GOT3 (cell line): ENCODE measurements at places on chromosomes 16 and 17.

GRCh38 chr16:61544165-61544564 is 492.1 kb downstream of the CDH8 start:
- DNase-seq, result no peak

- no peak for DNase-seq
Measured at GRCh38 chr17:57136355-57136754, 51.3 kb downstream of the AKAP1 start.

- no peak for DNase-seq
Measured at GRCh38 chr16:23833960-23834685, 1.7 kb upstream of the PRKCB start.

GRCh38 chr17:71024172-71024571 is 854.8 kb downstream of the KCNJ2 start:
- no peak for DNase-seq

GRCh38 chr17:59502800-59503199 is 62.6 kb upstream of the DHX40 start:
- DNase-seq, result no peak

- no peak for DNase-seq
Measured at GRCh38 chr16:81841722-81842121, 62.6 kb downstream of the PLCG2 start.

- DNase-seq, result no peak
Measured at GRCh38 chr17:37494971-37495370, 5.3 kb downstream of the DUSP14 start.

DNA sequence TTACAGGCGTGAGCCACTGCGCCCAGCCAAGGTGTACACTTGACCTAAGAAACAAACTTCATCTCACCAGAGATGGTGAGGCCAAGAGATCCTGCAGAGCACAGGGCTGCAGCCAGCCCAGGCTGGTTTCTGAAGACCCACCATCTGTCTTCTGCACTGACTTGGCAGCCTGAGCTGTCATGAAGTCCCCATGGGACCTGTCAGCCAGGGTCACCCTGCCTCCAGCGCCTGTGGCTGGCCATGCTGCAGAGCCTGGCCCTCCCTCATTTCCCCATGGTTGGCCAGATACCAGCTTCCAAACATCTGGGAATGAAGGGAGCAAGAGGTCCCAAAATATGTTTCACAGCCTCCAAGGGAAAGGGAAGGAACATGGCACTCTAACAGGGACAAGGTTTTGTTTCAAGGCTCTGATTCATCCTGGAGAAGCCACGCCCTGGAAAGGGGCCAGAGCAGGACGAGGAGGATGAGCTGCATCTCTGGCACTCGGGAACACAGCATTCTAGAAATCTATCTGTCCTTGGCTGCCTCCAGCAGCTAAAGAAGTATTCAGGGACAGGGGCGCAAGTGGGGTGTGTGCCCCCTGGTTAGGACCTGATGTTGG is 45.3 kb downstream of the DDX19A start:
- no peak for DNase-seq

- DNase-seq, result no peak
Measured at GRCh38 chr16:57178793-57179212, 7.0 kb downstream of the PSME3IP1 start.

GRCh38 chr16:51816929-51817328 is 665.9 kb upstream of the SALL1 start:
- no peak for DNase-seq

DNA sequence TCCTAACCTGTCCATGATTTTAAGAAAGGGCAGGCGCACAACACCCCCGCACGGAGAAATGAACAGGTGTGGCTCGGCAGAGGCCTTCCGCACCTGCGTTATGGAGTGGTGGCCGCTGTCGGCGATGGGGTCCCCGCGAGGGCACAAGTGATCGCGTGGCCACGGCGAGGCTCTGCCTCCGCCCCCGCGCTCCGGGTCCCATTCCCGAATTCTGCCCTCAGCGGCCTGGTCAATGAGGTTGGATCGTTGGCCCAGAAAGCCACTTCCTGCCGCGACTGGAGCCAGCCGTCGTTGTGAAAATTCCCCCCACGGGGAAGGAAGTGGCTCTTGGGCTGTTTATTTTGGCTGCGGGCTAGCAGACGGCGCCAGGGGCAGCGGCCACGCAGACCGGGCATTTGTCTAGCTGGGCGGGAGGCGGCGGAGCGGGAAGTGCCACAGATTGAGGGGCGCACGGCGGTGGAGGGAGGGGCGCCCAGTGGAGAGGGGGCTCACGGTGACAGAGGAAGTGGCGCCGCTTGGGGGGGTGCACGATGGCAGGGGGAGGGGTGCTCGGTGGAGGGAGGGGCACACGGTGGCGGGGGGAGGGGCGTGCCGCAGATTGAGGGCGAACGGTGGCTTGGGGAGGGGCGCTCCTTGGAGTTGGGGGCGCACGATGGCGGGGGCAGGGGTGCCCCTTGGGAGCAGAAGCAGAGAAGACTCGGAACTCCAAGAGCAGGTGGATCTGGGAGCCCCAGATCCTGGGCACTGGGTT is 25.0 kb downstream of the MRC2 start:
- peak; percentile 13 for DNase-seq

DNA sequence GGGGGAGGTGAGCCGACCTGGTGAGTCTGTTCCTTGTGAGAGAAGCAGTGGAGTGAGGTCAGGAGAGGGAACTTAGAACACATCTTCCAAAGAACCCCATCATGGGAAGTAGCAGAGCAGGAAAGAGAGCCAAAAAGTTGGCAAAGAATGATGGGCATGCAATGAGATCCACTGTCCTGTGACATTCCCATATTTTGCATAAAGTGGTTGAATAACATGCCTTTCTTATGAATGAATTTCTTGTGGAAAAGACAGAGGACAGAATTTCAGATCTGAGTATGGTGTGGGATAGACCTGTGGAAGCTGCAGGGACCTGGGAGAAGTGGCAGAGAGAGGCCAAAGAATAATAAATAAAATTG is 41.3 kb downstream of the TMEM100 start:
- no peak for DNase-seq

- DNase-seq, result no peak
Measured at GRCh38 chr17:73282629-73283028, 20.9 kb upstream of the CPSF4L start.

- DNase-seq, result no peak
Measured at GRCh38 chr17:57544834-57545463, 200.2 kb downstream of the CCDC182 start.

- no peak for DNase-seq
Measured at GRCh38 chr16:87056551-87056950, 260.6 kb downstream of the C16orf95 start.

DNA sequence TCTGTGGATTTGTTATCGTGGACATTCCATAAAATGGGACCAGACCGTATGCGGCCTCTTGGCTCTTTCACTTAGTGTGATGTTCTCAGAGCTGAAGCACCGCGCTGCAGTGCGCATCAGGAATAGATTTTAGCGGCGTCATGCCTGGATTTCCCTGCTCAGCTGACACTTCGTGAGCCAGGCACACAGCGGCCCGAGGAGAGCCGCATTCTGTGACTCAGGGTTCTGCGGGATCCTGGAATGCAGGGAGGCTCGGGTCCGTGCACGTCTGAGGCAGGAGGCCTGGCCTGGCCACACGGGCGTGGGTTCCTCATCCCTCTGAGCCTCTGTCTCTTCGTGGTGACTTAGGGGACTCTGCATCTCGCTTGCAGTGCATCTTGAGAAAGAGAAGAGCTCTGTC is 13.4 kb downstream of the CBFA2T3 start:
- DNase-seq, result no peak

- no peak for DNase-seq
Measured at GRCh38 chr16:56931271-56931891, 561 bp upstream of the HERPUD1 start.

DNA sequence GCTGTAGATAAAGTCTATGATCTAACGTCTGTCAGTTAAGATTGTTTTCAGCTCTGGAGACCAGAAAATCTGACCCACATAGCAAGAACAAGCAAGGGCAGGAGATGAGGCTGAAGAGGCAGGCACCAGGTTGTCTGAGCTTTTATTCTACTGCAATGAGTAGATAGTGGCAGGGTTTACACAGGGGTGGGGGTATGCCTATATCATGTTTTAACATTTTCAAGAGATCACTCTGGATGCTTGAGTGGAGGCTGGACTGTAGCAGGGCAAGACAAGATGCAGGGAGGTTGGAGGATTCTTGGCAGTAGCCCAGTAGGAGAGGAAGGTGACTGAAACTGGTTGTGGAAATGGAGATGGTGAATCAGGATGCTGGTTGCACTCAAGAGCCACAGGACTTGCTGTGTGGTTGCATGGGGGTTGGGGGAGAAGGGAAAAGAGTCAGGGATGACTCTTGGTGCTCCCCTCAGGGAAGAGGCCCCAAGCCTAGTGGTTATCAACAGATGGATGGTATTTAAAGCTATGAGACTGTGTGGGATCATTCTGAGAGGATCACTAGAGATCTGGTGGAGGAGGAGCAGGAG is 143.1 kb upstream of the KCNJ18 start:
- DNase-seq, result no peak

DNA sequence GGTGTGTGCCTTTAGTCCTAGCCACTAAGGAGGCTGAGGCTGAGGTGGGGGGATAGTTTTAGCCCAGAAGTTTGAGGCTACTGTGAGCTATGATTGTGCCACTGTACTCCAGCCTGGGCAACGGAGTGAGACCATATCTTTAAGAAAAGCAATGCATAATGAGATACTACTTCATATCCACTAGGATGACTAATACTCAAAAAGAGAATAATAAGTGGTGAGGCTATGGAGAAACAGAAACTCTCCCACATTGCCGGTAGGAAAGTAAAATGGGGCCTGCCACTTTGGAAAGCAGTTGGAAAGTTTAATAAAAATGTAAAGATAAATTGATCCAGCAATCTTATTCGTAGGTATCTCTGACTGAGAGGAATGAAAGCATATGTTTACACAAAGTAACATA is 4.6 kb upstream of the NPIPB2 start:
- DNase-seq, result no peak

DNA sequence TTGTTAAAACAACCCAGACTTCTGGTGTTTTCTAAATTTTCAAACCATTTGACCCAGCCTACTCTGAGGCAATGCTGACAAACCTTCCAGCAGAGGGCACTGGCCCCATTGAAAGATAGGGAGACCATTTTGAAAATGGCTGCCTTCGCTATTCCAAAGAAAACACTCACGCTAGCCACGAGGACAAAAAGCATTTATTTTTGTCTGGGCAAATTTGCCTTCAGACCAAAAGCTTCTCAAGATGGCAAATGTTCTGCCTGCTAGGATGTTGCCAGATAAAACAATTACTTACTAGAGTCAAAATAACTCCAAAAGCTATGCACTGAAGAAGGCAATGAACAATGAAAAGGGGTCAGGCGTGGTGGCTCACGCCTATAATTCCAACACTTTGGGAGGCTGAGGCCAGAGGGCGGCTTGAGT is 296.7 kb upstream of the IRX5 start:
- no peak for DNase-seq

- DNase-seq, result no peak
Measured at GRCh38 chr16:24534620-24535019, 4.7 kb upstream of the RBBP6 start.

DNA sequence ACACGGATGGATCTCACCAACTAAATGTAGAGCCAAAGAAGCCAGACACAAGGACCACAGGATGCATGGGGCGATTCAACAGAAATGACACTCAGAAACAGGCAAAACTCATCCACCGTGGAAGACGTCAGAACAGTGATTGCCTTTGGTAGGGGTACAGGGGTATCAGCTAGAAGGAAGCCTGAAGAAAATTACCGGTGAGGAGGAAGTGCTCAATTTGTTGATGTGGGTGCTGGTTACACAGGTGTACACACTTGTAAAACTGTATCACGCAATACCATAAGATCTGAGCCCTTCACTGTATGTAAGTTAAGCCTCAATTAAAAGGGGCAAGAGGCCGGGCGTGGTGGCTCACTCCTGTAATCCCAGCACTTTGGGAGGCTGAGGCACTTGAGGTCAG is 226.1 kb downstream of the C16orf78 start:
- no peak for DNase-seq

DNA sequence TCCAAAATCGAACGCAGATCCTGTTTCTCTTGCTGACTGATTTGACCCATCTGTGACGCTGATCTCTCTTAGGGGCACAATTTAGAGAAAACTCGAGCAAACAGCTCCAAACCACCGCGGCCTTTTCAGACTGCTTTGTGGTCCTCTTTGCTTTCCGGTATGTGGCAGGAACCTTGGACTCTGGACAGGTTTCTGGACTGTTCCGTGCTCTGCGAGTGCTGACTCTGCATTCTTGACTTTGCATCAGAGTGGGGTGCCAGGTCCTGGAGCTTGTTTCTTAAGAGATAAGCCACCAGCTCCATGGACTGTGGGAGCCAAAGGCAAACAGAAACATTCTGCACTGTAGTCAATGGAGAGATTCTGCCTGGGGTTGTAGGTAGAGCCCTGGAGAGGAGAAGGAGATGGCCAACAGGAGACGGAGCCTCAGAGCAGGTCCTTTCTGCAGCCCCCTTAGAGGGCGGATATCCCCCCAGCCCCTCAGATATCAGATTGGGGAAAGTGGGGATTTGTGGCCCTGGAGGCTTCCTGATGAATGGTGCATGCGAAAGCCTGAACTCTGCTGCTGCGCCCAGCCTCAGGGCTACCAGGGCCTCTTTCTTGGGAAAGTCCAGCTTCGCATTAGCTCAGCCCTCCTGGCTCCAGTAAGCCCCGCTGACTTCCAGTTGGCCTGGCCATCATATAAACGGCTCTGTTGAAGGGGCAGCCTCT is 65.6 kb downstream of the WIPI1 start:
- DNase-seq, result no peak

GRCh38 chr16:55284718-55285099 is 39.3 kb upstream of the IRX6 start:
- DNase-seq, result no peak

DNA sequence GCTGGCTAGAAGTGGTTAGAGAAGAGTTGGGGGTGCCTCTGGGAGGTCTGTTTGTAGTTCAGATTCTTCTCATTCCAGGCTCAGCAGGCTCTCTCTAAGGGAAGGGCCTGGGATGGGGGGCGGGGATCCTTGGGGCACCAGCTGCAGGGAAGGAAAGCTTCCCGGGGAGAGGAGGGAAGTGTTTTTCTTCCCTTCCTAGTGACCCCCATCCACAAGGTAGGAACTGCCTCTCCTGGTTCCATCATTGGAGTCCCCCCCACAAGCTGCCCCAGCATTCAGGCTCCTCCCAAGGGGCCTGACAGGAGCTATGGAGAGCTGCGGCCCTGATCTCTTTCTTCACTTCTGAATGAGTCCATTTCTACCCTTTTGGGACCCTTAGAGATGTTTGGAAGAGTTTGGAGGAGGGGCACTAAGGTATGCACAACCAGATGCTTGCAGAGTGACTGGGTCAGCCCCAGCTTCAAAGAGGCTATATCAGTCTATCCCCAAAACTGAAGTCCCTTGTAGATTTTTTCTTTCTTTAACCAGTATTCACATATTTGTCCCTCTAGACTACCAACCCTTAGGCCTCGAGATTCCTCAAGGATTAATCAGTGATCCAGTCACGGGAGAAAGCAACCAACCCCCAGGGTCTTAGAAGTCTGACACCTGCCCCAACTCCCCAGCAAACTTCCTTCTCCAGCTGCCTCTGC is 13.9 kb upstream of the FZD2 start:
- DNase-seq, result no peak
